ENCODE measurements at places on chromosomes 2 and 18. TPM values are rescaled to one million over a fixed set of nuclear protein-coding genes. Genes with fewer than 3 reads are reported as not detected.

The SERPINB7 gene
- 0.08 TPM for polyA plus RNA-seq

The LONRF2 gene
- polyA plus RNA-seq, result 4.7 TPM

The CHRND gene
- polyA plus RNA-seq, result not detected

The ARHGAP28 gene
- polyA plus RNA-seq, result 10.9 TPM

The RAMP1 gene
- polyA plus RNA-seq, result 17.3 TPM

The ALPG gene
- polyA plus RNA-seq, result not detected

The RAD51AP2 gene
- polyA plus RNA-seq, result 0.05 TPM

The FAM237A gene
- not detected for polyA plus RNA-seq

The REG3G gene
- 0.08 TPM for polyA plus RNA-seq

The GALNT3 gene
- polyA plus RNA-seq, result 5.2 TPM

The TMEM182 gene
- polyA plus RNA-seq, result 4.0 TPM

The C2orf72 gene
- 0.06 TPM for polyA plus RNA-seq

The PSME4 gene
- polyA plus RNA-seq, result 12.8 TPM

The PDCD1 gene
- polyA plus RNA-seq, result 0.17 TPM

The SIX3 gene
- not detected for polyA plus RNA-seq

The CACNB4 gene
- 0.23 TPM for polyA plus RNA-seq

The DPP4 gene
- polyA plus RNA-seq, result 3.7 TPM

The PAIP2B gene
- polyA plus RNA-seq, result 8.9 TPM

The LINC00305 gene
- not detected for polyA plus RNA-seq

The CFAP221 gene
- polyA plus RNA-seq, result 2.4 TPM

The MC2R gene
- not detected for polyA plus RNA-seq

The NEB gene
- 1.4 TPM for polyA plus RNA-seq

The PAX8 gene
- 2.0 TPM for polyA plus RNA-seq

The TNFRSF11A gene
- polyA plus RNA-seq, result 0.70 TPM

The KCNJ13 gene
- not detected for polyA plus RNA-seq

The UCN gene
- polyA plus RNA-seq, result not detected

The SFXN5 gene
- polyA plus RNA-seq, result 4.3 TPM

The DDX1 gene
- 67.4 TPM for polyA plus RNA-seq

The CNDP1 gene
- not detected for polyA plus RNA-seq

The CCDC150 gene
- 3.5 TPM for polyA plus RNA-seq

The SLC9A4 gene
- not detected for polyA plus RNA-seq

The EMILIN1 gene
- polyA plus RNA-seq, result 8.6 TPM

The ERFE gene
- polyA plus RNA-seq, result 0.19 TPM

The DES gene
- polyA plus RNA-seq, result 149 TPM

The MATN3 gene
- 2.2 TPM for polyA plus RNA-seq

The LRRC30 gene
- polyA plus RNA-seq, result not detected

The PSTPIP2 gene
- polyA plus RNA-seq, result 22.3 TPM

The COL4A4 gene
- 1.5 TPM for polyA plus RNA-seq

The CHMP3 gene
- 57.1 TPM for polyA plus RNA-seq

The PTPN18 gene
- 62.6 TPM for polyA plus RNA-seq

The ACTR1B gene
- 71.3 TPM for polyA plus RNA-seq

The CHST9 gene
- polyA plus RNA-seq, result 0.27 TPM
